ENCODE measurements at places on chromosomes 11 and 22.

- DNase-seq: peak; percentile 31
These were observed 7.3 kb downstream of the USP47 start for GRCh38 chr11:11848891-11849746.

DNA sequence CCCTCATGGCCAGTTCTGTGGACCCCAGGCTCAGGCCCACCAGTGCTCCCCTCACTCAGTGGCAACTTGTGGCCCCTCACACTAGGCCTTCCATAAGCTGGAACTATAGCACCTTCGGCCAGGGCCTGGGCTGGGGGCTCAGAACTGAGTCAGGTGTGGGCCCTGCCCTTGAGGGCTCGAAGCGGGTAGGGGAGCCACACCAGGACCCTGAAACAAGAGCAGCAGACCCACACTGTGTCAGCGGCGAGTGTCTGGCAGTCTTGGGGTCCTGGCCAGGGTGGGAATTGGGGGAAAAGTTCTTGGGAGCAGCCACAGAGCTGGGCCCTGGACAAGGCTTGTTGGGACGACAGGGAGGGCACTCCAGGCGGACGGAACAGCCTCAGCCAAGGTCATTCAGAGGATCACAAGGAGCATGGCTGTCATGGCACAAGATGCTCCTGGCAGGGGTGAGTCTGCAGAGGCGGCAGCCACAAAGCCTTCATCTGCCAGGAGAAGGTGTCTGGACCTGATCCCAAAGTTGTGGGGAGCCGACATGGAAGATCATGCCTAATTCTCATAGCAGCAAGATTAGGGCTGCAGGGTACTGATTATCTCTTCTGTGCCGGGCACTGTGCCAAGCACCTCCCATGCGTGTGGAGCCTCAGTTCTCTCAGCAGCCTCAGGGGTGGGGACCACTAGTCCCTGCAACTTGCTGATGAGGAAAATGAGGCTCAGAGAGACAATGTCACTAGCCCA, 50.7 kb downstream of the SHISAL1 start:
- DNase-seq: no peak

DNA sequence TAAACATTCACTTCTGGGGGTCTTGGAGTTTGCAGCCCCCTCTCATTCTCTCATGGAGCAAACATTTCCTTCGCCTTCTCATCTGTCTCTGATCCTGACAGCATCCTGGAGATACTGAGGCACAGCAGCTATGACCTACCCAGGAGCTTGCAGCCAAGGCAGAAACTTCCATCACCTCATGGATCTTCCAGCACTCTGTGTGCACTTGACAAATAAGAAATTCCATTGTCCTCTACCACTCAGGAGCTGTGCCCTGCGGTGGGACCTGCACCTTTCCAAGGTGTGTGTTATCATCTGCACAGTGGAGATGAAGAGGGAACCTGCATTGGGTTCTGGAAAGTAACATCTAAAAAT, 49.1 kb downstream of the GGTLC2 start:
- no peak for DNase-seq

DNA sequence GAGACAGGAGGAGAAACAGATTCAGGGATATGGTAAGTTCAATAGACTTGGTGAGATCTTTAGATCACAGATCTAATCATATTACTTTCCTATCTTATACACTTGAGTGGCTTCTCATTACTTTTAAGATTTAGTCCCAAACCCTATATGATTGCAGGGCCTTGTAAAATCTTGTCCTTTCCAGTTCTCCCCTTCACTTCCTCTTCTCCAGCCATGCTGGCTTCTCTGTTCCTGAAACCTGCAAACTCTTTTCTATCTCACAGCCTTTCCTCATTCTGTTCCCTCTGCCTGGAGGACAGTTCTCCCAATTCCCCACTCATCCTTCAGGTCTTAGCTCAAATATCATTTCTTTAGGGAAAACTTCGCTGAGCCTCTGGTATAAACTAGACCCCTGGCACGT, 65.9 kb upstream of the BIRC3 start:
- no peak for DNase-seq

DNA sequence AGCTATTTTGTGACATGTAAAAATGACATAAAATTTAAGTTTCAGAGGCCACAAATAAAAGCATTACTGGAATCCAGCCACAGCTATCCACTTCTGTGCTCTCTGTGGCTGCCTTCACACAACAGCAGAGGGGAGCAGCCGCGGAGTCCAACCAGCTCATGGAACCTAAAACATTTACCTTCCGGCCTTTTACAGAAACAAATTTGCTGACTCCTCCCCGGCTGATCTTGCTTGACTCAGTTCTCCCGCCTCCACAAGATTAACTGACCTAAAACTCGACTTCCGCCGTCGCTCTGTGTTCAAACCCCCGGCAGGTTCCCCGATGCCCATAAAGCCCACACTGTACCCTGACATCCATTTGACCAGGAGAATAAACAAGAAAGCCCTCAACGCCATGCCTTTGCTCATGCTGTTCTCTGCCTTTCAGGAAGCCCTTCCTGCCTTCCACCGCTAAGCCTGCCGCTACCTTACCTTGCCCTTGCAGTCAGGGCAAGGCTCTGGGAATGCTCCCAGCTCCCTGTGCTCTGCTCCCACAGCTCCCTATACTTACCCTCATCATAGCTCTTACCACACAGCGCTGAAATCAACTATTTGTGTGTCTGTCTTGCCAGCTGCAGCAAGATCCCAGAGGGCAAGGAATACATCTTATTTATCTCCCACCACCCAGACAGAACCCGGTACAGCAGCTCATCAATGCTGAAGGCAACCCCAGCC, 35.4 kb downstream of the MICAL3 start:
- DNase-seq: no peak

DNA sequence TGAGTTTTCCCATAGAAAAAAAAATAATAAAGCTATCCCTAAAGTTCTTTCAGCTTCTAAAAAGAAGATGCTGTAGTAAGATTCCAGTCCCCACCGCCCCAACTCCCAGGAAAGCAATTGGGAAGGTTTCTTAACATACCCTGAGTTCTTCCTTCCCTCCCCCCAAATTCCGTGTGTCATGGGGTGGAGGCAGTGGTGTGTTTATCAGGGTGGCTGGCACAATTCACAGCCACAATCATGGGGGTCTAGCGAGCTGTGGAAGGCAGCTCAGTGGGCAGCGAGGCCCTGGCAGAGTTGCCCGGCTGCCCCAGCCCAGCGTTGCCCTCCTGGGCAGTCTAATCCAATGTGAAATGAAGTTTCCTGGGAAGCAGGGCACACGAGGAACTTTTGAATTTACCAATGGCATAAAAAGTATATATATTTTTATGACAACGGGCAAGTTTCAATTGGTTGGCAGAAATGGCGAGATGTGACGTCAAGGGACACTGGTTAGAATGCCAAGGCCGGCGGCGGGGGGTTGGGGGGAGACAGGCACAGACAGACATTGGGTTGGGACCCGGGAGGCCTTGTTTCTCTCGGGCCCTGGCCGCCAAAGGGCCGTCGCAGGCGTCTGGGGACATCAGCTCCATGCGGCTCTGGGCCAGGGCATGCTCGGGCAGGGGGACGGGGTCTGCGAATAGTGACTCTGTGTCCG, 80.7 kb upstream of the PPARA start:
- DNase-seq: peak; percentile 42

- no peak for DNase-seq
These were observed 11.1 kb upstream of the ST3GAL4 start for GRCh38 chr11:126344141-126345080.

DNA sequence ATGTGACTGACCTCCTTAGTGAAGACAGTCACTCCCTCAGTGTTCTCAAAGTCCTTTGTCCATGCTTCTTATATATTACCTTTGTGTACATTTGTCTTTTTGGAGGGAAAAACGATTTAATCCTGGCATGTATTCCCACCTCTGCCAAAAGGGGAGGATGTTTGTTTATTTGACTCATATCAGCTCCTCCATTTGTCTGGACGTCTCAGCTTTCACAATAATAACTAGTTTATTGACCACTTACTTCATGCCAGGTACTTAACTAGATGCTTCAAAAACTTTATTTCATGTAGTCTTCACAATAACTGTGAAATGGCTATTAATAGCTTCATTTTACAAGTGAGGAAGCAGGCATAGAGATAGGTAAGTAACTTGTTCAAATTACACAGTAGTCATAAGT, 5.3 kb downstream of the TBCEL start:
- no peak for DNase-seq

DNA sequence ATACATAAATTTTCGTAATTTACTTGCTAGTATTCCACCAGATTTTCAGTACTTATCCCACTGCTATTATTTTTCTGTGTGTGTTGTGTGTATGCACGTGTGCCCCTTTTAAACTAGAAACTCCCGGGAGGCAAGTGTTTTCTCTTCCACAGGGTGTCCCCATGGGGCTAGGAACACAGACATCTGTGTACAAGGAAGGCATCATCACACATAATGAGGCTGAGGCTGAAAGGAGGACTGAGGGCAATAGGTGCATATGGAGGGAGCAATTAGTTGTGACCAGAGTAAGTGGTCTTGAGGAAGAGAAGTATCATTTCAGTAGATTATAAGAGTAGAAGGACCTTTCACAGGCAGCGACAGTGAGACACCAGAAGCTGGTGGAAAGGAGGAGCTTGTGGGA, 2.1 kb upstream of the DPAGT1 start:
- DNase-seq: no peak

- no peak for DNase-seq
These were observed 16.3 kb upstream of the TMEM191C start for GRCh38 chr22:21450858-21451353.

- DNase-seq: no peak
These were observed 227.9 kb downstream of the NTM start for GRCh38 chr11:131598305-131598704.

DNA sequence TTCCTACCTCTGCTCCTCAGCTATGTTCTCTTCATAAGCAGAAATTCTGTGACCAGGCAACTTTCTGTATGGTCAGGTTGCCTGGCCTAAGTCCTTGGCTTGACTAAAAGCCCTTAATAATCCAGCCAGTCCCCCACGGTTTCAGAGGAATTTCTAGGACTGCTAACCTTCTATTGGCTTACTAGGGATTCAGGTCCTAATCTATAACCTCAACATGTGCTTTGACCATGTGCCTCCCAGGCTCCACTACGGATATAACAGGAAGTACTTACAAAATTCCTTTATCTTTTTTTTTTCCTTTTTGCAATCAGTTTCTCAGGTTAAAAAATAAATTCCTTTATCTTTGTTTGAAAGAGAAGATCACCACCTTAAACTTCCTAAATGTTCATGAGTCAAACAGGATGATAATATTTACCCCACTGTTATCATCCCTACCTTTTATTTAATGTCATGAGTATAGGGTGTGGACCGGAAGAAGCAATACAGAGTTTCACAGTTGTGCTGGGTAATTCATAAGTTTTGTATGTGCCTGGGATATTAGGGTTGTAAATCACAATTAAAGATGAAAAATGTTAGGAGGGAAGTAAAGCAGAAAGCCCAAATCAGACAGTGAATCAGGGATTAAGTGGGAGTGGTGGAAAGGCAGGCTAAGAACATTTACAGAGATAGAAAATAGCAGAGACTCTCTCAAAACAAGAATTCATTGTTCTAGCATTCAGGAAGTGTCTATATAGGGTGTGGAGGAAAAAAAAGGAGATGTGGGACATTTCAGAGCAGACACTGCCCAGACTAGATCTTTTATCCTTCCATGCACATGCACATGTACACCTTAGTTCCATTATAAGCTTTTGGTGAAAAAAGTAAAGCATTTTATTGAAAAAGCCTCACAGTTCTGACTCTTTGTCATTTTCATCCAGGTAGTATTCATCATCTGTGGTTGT, 10.7 kb upstream of the POGLUT3 start:
- DNase-seq: no peak

- DNase-seq: no peak
These were observed 109.7 kb upstream of the TMEM45B start for GRCh38 chr11:129705933-129706332.

DNA sequence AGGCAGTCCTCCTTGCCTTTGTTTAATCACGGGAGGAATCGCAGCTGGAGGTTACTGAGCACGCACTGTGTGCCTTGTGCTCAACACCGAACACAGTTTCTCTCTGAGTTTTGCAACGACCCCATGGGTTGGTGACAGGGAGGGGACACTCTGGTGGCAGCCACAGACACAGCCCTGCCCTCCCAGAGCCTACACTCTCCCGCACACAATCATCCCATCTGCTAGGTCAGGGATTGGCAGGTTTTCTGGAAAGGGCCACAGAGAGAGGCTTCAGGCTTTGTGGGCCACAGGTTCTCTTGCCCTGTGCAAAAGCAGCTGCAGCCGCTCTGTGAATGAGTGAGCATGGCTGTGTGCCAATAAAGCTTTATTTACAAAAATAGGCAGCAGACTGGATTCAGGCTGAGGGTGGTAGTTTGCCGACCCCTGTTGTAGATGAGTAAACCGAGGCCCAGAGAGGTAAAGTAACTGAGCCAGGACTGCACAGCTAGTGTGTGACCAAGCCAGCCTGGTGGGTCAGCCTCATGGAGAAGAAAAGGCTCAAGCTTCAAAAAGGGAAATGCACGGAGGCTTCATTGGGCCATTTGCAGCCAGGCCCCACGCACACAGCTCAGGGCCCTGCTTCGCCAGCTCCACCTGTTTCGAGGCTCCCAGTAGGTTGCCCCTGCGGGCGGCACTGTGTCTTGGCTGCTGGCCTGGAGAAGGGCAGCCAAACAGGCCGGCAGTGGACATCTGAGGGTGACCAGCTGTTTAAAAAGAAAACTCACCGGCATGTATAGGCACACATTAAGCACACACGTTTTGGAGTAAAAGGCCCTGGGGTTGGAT, 16.3 kb downstream of the LTO1 start:
- no peak for DNase-seq

- DNase-seq: no peak
These were observed 2.3 kb upstream of the CRYBB3 start for GRCh38 chr22:25197340-25197739.

- no peak for DNase-seq
These were observed 43.1 kb downstream of the MPPED2 start for GRCh38 chr11:30543066-30543465.

DNA sequence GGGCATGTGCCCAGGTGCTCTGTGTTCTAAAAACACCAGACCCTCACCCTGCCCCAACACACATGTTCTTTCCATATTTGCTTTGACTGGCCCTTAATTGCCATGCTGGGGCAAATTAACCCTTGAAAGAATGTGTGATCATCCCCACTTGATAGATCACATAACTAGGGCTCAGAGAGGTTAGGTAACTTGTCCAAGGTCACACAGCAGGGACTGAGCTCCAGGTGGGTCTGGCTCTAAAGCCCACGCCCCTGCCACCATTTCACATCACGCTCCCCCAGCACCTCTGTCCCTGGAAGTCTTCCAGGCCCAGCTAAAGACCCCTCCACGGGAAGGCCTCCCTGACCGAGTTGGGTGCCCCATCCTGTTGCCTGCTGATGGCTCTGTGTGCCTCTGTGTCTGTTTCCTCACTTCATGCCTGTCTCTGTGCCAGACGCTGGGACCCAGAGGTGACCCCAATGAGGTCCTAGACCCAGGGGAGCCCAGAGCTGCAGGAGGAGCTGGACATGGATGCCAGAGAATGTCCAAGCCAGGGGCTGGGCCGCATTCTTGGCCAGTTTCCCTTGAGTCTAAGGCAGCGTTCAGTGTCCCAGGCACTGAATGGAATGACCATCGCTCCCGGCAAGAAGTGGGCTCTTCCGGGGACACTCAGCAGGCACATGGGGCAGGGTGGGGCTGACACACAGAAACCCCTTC, 79.7 kb downstream of the MYO7A start:
- no peak for DNase-seq

Data from stimulated activated CD4-positive, alpha-beta T cell treated with anti-CD3 and anti-CD28 coated beads, Interleukin-12 subunit alpha, Interleukin-12 subunit beta, amount 100 ng/mL, for 4 hours (primary cell).